AG04449 (cell line): ENCODE measurements at places on chromosomes 16 and 17.

- DNase-seq = no peak
Observed at GRCh38 chr16:50276801-50277555, 10.6 kb downstream of the ADCY7 start.

DNA sequence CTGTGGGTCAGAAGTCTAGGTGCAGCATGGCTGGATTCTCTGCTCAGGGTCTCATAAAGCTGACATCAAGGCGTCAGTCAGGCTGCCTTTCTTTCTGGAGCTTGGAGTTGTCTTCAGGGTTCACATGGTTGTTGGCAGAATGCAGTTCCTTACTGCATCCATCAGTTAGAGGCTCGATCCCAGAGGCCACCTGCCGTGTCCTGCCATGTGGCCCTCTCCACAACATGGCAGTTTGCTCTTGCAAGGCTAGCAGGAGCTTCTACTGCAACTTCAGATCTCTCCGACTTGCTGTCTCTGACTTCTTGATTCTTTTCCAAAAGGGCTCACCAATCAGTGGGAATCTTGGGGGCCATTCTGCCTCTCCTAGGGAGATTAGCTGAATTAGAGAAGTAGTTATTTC lies 11.9 kb downstream of the PITPNC1 start:
- DNase-seq = no peak

DNA sequence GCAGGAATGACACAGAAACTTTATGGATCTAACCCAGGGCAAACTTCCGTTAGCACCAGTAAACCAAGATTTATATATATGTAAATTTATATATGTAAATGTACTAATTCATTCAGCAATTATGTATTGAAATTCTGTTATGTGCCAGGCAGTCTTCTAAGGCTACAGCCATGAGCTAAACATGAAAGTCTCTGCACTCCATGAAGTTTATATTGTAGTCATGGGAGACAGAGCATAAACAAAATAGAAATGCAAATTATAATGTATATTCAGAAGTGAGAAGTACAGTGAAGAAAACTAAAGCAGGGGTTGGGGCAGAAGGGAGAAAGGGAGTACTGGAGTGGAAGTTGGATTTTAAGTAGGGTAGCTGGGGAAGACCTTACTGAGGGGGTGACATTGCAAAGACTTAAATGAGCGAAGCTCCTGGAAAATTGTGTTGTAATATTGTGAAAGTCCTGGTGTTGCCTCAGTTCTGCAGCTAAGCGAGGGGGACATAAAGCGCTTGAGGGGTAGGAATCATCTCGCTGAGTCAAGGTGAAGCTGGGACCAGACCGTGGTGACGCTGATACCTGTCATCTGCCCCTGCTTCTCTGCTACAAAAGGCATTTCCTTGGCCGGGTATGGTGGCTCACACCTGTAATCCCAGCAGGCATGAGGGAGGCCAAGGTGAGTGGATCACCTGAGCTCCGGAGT lies 64.8 kb downstream of the YPEL2 start:
- no peak for DNase-seq

DNA sequence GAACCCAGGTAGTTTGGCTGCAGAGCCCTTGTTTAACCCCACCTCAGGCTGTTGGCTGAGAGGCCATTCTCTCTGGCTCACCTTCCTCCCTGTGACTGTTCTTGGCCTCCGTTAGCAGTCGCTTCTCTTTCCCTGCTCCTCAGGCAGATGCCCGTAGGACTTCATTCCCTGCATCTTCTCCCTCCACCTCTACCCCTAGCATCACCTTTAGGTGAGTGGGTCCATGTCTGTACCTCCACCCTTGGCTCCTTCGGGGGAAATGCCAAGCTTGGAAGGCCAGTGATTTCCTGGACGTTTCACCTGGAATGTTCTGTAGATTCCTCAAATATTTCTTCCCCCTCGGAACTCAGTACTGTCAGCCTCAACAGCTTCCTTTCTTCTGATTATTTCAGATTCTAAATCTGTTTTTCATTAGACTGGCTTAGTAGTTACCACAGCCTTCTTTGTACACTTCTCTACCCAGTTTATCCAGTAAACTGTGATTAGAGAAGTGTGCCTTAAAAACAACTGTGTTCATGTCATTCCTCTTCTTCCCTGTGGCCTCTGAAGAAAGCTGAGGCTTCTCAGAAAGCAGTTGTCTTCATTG lies 227.9 kb downstream of the MSI2 start:
- peak; percentile 28 for DNase-seq

DNA sequence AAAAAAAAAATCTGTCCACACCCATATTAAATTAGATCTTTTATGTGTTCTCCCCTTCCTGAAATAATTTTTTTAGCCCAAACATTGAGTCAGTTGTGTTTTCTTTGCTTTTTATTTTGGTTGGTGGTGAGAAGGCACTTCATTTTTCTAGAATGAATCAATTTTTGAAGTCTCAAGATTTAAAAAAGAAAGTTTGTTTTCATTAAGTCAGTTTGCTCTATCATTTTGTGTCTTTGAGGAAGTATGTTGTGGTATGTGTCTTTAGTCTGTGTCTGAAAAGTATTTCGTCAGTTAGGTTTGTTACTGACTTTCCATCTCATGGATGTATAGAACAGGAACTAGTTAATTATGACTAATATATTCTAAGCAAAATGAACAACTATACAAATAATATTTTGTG lies 3.8 kb downstream of the IGF2BP1 start:
- peak; percentile 57 for DNase-seq

DNA sequence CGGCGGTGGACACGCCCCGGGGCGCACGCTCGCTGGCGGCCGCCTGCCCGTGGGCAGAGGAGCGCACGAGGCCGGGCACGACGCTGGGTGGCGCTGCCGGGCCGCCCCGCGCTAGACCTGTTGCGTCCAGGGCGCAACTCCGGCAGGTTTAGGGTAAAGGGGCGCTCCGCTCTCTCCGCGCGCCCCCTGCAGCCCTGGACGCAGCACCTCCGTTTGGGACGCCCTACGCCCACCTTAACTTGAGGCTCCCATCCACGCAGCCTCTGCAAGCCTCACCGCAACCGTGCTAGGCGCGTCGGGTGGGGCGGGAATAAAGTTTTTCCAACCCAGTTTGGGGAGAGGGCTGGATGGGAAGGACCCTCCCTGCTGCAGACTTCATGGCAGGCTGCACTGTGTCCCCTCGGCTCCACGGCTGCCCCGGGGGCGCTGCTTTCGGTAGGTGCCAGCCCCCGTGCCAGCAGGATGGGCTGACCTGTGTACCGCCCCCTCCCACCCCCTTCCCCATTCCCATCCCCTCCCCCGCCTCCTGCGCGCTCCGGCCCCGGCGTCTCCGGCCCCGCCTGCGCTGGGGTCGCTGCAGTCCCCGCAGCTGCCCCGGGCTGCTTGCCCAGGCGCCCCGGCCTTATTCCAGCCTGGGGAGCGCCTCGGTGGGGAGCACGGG lies at the start of gene SYT17:
TSS of gene SYT17 (plus strand) at position 531 of the 661 bp plus-strand sequence. CDS start 407 bp downstream, outside the sequence.
- no peak for DNase-seq

DNA sequence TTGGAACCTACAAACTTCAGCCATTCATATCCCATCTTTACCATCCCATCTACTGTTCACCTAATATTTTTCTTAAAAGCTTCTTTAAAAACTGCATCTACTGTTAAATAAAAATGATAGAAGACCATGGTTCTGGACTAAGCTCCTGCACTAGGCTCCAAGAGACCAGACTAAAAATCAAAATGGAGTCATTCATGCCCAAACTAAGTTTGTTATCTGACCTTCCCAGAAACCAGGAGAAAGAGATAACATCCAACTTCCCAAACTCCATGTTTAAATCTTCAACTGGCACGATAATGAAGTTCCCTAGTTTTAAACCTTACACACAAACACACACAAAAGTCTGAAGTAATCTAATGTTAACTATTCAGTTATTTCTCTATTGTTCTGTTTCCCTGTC lies 13.8 kb downstream of the DCUN1D3 start:
- DNase-seq = no peak

DNA sequence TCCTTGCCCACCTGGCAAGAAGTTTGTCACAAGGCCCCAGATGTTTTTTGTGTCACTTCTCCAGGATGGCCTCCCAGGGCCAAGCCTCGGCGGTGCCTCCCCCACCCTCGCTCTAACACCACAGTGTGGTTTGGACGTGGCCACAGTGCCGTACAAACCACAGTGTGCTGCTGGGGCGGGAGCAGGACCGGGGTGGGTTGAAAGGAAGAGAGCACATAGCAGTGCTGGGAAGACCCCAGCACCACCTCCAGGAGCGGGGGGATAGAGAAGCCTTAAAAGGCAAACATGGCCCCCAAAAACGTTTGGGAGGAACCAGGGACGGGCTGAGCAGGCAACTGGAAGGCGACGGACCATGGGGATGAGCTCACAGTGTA lies 5.0 kb upstream of the BCL6B start:
- no peak for DNase-seq

DNA sequence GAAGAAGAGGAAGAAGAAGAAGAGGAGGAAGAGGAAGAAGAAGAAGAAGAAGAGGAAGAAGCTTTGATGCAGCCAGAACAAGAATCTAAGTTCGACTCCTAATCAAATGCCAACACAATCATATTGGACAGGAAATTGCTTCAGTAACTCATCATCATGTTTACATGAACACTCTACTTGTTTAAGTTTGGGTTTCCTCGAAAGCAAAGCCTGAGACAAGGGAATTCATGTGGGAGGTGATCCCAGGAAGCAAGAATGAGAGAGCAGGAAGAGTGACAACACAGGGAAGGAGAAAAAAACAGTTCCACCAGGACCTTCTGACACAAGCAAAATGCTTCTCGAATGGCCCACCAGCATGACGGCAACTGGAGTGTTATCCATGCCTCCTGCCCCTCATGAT lies 279.0 kb downstream of the PMP22 start:
- DNase-seq = no peak
